ENCODE measurements at places on chromosomes 5 and 9.

GRCh38 chr5:15252331-15252730, 247.6 kb upstream of the FBXL7 start:
- DNase-seq = no peak

DNA sequence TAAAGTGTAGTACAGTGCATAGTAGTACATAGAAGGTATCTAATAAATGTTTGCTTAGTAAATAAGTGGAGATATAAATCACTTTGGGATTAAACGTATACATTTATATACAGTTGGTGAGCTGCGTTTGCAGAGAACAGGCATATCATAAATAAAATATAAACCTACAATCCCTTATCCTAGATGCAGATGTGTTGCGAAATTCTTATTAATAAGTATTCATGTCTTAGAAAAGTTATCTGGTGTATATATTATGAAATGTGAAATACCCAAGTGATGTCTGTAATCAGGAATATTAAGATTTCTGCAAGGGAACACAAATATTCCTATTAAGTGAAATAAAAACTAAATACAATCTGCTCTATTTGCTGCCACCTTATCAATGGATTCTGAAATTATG, 8.8 kb downstream of the CCNH start:
- no peak for DNase-seq

- no peak for DNase-seq
Measured at GRCh38 chr5:116097301-116097700, 12.5 kb downstream of the COMMD10 start.

DNA sequence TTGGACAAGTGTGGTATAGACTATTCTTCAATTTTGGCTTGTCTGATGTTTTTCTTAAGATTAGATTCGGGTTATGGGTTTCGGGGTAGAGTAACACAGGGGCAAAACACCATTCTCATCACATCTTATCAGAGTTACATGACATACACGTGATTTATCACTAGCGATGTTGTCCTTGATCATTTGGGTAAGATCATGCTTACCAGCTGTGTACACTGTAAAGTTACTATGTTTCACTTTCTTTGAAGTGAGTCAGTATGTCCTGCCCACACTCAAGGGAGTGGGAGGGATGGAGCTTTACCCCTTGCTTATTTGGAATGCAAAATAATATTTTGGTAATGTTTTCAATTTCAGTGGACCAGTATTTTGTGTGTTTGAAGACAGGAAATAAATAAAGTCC, 101.8 kb upstream of the TAF11L2 start:
- DNase-seq = no peak

GRCh38 chr5:169260896-169261569, 39.9 kb downstream of the SLIT3 start:
- no peak for DNase-seq

DNA sequence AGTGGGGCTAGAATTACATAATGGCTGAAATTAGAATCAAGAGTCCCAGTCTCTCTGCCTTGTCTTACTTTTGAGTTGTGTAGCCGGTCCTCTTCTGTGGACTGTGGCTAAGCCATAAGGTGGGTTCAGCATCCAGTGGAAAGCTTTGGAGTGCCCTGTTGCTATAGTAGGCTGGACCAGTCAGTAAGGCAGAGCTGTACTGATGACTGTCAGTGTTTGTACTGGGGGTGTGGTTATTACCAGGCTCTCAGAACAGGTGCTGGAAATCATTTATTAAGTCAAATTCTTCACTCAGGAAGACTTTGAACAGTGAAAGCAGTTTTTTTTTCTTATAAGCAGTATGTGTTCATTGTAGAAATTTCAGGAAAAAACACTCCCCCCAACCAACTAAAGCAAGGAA, 129.4 kb downstream of the ZSWIM6 start:
- DNase-seq = no peak

- no peak for DNase-seq
Measured at GRCh38 chr5:116887104-116887503, 312.5 kb upstream of the SEMA6A start.

DNA sequence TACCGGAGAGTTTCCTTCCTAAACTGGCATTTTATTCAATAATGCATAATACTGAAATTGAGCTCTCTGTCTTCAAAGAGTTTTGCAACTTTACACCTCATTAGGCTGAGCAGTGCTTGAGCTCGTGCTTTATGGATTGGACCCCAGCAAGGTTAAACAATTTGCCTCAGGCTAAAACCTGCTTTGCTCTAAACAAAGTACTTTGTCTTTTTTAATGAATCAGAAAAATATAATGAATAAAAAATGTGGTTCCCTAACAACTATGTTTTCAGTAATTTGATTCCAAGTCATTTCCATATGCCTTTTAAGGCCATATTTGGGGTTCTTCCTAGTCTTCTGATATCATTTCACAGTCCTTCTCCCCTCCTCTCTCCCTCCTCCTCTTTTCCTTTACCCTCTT, 20.0 kb downstream of the ZNF366 start:
- DNase-seq = no peak

- DNase-seq = no peak
Measured at GRCh38 chr9:131992906-131993657, 86.6 kb downstream of the MED27 start.

- DNase-seq = no peak
Measured at GRCh38 chr9:123345567-123345955, 10.4 kb upstream of the CRB2 start.

GRCh38 chr9:91023741-91024140, 222.1 kb downstream of the SYK start:
- no peak for DNase-seq

DNA sequence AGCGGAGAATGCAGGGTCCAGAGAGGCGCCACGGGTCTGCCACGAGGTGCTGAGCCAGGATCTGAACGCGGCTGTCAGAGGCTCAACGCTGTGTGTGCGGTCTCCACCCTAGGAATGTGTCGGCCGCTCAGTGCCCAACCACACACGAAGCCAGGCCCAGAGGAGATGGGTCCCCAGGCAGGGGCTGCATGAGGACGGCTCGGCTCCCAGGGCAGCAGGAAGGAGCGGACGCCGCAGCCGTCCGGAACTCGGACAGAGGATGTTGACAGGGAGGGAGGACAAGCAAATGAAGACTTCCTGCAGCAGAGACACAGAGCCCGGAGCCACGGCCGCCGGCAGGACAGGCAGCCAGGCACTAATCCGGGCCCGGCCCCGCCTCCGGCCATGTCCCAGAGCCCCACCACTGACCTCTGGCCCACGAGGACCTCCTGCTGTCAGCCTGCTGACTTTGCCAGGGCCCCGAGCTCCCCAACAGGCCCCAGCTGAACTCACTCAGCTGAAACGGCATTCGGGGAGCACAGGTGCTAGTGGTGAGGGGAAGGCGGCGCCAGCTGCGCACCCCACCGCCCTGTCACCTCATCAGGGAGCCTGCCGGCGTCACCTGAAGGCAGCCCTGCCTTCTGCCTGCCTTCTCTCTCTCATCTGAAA, 12.7 kb downstream of the VAV2 start:
- DNase-seq = no peak

DNA sequence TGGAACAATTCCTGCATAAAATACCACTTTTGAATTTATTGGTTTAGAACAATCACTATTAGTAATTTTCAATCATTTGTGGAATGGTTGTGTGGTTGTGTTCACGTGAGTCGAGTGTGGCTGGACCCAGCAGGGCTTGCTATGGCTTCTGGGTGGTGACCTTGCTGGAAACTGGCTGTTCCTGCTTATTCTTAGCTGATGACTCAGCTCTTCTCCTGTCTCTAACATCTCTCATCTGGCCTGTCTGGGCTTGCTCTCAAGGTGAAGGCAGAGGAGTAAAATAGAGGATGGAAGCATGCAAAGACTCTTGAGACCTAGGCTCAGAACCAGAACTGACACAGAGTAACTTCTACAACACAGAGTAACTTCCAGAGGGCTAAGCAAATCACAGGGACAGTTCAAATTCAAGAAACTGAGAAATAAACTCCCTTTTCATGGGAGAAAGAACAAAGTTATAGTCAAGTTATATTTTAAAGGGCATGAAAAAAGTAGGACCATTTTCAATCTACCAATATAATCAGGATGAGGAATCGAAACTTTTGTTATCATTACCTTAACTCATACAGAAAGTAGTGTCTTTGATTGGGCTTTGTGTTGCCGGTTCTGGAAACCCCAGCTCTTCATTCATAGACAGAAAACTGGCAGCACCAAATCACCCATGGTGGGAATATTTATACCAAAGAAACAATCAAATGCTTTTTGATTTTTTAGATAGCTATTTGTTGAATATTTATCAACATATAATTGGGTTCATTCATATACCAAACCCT, 665.1 kb downstream of the CDH18 start:
- DNase-seq = no peak

- DNase-seq = no peak
Measured at GRCh38 chr5:96012399-96012798, 50.7 kb upstream of the ELL2 start.

GRCh38 chr5:53335115-53335514, 145.3 kb upstream of the FST start:
- DNase-seq = no peak

DNA sequence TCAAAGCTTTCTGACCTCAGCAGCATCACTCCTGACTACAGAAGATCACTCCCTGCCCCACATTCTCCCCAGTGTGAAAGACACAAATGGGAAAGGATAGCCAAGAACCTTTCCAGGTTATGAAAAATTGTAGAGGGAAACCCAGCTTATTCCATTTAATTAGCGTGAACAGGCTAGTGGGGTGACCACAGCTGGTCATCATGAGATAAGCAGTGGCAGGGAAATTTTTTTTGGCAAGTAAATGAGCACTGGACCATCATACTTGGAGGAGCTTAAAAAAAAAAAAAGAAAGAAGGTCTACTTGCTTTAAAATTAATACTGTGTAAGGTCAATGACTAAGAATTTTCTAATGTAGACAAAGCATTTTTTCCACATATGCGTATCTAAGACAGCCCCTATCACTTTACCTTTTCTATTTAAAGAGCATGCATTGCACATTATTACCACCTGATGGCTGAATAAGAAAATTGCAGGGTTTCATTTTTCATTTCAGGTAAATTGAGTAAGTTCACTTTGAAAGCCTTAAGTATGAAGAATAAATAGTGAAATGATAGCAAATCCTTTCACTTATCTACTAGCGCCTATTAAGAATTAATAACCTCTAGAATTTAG, 123.6 kb downstream of the ELAVL2 start:
- no peak for DNase-seq

DNA sequence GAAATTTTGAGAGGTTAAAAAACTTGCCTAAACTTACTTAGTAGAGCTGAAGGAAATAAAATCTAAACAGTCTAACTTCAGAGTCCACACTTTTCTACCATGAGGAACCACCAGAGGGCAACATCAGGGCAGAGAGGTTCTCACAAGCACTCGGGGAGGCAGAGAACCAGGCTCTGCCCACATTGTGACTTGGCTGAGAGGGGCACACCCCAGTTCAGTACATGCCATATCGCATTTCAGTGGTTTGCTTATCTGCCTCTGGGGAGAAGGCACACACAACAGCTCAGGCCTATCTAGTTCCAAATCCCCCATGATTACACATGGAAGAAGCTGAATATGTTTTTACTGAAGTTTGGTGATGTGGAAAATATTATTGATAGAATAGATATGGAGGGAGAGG, 49.2 kb downstream of the EQTN start:
- DNase-seq = no peak

GRCh38 chr9:16571127-16571802, 299.2 kb downstream of the BNC2 start:
- DNase-seq = no peak

GRCh38 chr9:96232539-96233241, 69.3 kb downstream of the HSD17B3 start:
- DNase-seq = no peak

DNA sequence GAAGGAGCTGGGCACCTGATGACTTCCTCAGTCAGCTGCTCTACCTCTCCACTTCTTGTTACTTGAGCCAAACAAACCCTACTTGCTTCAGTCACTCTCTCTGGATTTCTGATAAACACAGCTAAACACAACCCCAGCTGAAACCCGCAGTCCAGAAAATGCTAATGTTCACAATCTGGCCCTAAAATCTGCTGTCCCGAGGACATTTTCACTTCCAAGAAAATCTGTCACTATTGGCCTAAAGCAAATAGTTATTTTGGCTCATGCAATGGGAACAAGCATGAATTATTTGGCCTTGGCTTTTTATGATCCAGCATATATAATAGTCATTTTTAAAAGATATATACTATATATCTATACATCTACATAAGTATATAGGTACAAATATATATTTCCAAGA, 19.1 kb downstream of the FAM81B start:
- DNase-seq = no peak

GRCh38 chr5:78552729-78553342, 95.7 kb downstream of the LHFPL2 start:
- no peak for DNase-seq

DNA sequence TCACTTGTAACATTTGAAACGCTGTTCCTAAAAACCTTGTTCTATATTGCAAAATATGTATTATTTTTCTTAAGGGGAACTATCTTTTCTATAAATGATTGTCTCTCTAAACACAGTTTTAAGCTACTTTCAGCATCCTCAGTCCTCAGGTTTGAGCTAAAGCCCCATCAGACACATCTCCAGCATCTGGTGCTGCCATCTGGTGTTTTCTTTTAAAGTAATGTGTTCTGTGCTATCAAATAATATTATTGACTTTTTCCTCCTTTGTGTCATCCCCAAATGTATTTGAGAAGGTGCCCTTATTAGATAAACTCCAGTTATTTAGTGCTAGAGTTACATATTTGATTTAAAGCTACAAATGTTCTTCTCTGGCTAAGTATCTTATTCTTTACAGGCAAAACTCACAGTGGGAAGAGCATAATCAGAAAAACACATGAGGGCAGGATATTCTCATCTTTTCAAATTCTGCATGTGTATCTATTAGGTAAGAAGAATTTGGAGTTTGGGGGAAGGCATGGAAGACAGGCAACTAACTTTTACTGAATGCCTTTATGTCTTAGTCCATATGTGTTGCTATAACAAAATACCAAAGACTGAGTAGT, 27.5 kb downstream of the ZNF474 start:
- no peak for DNase-seq

DNA sequence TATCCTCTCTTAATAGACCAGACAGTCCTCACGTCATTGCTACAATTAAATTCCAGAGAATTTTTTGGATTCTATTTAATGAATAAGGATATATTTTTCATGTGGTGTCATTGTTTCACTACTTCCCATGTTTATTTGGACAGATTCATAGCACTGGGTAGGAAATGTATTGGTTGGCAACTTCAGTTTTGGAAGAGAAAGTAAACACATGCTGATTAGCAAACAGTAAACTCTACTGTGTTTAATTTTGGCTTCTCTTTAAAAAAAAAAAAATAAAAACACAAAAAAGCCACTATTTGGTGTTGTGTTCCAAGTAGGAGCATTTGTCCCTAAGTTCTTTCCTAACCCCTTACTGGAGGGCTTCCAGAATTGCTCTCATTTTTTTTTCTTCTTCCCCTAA, 77.3 kb downstream of the NFIB start:
- DNase-seq = no peak

All from cortex of kidney (tissue), 1 donor.